GM23338 (cell line): ENCODE measurements at places on chromosomes 13 and 19.
A peak's percentile ranks its signal among the peaks of the same experiment; 100 is the strongest.

DNA sequence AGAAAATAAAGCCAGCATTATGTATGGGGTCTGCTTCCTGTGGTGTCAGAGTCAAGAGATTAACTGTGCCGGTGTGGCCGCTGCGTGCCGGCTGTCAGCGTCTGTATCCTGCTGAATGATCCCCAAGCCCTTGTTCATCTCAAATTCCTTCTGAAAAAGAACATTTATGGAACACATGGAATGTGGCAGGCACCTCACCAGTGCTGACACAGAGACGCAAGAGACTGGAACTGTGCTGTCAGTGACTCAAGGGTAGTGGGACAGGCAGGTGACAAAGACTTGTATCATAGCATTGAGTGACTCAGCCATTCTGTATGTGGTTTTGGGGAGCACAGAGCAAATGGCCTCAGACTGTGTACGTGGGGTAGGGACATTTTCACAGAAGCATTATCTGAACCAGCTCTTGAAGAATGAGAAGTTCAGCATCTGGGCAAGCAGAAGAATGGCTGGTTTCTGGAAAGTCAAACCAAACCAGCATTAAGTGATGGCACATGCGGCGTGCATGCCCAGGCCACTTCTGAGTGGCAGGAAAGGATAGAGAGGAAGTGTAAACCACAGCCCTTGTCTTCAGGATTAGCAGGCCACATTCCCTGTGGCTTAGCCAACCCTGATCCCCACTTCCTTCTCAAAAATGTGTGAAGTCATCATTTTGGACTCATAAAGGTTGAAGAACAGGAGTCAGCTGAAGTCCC, 54.0 kb upstream of the IRS2 start:
- no peak for DNase-seq

DNA sequence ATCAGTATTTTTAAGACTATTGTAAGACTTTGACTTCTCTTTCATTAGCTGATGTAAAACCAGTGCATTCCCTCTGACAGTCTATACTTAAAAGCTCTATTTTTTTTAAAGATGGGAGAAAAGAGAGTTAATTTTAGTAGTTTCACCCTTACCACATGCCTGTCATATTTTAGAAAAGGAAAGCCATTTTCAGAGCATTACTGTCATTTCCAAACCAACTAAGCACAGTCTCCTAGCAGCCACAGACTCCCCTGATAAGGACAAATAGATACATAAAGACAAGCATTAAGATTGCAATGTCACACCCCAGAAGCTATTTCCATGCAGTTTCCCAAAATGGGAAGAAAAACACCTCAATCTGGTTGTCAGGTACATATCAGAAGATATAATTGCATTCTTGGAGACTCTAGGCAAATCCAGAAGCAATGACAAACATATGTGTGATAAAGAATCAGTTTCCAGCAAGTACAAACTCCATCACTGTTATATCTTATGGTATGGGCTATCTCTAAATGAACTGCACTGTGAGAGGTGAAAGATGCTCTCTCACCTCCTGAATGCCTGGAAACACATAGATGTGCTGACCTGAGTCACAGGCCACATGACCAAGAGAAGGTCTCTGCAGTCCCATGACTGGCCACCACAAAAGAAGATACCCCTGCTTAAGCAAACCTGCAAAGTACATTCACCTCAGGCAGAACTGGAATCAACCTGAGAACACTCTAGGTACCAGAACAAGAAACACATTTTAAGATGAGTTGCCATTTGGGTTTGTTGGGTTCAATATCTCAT, 303.3 kb downstream of the POU4F1 start:
- DNase-seq = no peak

GRCh38 chr13:63085851-63086250, 1670.2 kb upstream of the PCDH20 start:
- DNase-seq = peak; percentile 3

- no peak for DNase-seq
Measured at GRCh38 chr13:50711996-50712395, 131.5 kb downstream of the DLEU7 start.

DNA sequence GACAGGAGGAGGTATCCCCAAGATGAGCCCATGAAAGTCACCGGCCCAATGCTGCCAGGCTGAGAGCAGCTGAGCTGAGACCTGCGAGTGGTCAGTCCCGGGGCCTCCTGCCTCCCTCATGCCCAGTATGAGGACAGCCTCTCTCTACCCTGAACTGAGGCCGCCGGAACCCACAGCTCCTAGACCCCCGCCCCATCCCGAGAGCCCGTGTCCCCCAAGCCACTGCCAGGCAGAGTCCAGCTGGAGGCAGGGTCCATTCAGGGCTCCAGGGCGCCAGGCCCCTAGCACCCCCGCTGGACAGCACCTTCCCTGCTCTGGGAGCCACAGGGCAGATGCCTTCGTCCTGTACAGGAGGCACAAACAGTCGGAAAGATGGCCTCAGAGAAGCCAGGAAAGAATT, 38.7 kb downstream of the MLLT1 start:
- no peak for DNase-seq

GRCh38 chr19:11257846-11258380, 4.4 kb downstream of the DOCK6 start:
- DNase-seq = no peak

GRCh38 chr13:21395953-21396352, 63.1 kb downstream of the ZDHHC20 start:
- no peak for DNase-seq

- DNase-seq = peak; percentile 59
Measured at GRCh38 chr13:24921003-24921402, 157.0 kb downstream of the RNF17 start.

DNA sequence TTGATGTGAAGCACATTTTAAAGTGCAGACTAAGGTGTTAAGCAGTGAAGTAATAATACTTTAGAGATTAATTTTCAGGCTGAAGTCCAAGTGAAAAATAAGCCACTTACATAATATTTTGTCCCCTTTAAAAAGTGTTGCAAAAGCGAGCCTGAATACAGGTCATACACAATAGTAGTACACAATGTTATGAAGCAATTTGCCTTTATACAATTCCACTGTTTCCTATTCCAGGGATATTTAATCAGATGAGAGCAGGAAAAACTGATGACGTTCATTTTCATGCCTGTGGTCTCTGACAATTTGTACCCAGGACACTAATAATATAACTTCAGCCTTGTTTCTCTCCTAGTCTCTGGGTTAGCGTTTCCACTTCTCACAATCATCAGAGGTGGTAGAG, 916.7 kb downstream of the PCDH9 start:
- DNase-seq = no peak

DNA sequence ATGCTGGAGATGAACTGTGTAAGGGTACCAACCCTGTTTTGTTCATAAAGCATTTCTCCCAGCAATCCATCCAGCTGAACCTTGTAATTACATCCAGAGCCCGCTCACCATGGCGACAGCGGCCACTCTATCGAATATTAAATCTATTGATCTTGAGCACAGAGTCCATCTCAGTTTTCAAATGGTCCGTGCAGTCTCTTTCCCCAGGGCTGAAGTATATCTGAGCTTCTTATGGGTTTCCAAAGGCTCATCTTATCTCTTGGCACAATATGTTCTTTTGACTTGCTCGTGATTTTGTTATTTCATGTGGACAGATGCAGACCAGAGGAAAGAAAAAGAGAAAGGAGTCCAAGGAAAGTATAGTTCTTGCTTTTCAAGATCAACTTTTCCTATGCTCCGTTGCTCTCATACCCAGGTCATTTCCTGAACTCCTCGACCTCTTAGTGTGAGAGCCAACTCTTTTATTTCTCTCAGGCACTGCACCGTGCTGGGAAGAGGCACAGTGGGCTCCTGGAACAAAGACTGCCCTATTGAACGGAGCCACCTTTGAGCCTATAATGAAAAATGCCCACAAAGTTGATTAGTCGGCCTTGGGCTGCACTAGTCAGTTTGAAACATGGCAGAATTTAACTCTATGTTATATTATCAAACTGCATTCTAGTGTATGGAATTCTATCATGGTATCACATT, 66.7 kb downstream of the RFC3 start:
- DNase-seq = no peak

GRCh38 chr13:26707122-26708006, 53.2 kb downstream of the GPR12 start:
- peak; percentile 91 for DNase-seq

GRCh38 chr13:80454245-80454644, 113.3 kb upstream of the SPRY2 start:
- no peak for DNase-seq

- DNase-seq = no peak
Measured at GRCh38 chr19:35990771-35991730, 3.9 kb upstream of the SDHAF1 start.

GRCh38 chr19:56134654-56134921, 6.5 kb upstream of the ZNF444 start:
- no peak for DNase-seq

- no peak for DNase-seq
Measured at GRCh38 chr13:33188093-33188882, 97.3 kb downstream of the STARD13 start.

DNA sequence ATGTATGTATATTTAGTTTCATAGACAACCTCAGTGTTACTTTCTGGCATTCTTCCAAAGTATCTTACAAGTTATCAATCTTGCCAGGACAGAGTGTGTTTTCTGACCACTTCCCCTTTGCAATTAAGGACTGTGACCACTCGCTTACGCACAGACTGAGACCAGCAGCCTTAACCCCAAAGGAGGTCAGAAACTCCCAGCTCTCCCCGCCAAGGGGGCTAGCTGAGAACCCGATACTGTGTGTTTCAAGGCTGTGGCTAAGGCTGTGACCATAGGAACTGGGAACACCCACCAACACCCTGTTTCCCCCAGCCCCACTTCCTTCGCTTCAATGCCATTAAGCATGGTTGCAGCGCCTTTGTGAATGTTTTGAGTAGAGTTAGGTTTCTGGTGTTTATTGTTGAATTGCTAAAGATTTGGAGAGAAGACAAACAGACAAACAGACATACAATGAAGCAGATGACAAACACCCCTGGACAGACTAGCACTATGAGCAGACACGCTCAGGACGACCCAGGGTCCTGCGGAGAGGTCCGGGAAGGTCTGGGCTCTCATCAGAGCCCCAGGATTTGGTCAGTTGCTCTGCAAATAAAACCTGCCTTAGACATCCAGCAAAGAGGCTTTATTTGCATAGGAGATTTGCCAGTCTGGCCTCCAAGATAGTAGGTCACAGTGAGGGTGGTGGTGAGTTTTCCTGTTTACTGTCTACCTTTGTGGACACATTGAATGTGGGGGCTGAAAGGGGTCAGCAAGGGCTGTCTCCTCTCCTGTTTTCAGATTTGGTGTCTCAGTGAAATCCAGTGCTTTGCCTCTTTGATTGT, 25.0 kb upstream of the TNFSF11 start:
- DNase-seq = no peak

DNA sequence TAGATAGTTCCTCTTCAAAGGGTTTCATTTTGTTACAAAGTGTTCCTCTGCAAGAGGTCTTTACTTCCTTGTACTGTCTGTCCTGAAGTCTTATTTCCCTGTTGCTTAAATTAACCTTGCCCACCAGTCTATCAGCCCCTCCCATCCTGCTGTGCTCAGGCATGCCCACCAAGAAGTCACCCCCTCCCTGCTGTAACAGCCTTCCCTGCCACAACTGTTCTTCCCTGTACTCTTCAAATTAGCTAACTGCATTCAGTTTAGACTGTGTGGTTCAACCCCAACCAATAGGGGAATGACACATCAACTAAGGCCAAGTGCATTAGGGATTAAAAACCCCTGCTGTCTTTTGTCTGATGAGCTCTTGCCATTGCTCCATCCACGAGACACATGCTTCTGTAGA, 34.4 kb upstream of the ZNF562 start:
- DNase-seq = no peak

DNA sequence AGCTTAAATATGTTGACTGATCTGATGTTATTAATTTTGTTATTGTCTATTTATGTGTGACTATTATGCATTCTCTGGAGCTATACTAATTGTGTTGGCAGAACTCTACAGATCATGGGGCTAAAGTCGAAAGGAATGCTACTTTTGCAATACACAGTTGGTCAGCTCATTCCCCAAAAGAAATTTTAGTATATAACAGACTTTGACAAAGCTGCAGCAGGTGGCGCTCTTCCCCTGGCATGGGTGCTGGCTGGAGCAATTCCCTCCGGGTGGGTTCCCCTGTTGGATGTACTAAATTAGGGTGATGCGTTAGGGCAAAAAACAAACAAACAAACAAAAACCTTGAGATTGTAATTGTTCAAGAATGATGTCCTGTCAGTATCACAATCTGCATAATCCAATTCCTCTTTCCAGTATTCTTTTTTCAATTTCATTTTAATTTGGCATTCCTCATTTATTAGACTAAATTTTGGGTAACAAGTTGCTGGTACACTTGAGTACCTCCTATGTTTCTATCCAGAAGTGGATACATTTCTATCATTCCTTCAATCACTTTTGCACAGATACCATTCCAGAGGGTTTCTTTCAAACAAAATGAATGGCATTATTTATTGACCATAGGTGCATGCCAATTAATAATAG, 322.8 kb upstream of the EDNRB start:
- peak; percentile 84 for DNase-seq

DNA sequence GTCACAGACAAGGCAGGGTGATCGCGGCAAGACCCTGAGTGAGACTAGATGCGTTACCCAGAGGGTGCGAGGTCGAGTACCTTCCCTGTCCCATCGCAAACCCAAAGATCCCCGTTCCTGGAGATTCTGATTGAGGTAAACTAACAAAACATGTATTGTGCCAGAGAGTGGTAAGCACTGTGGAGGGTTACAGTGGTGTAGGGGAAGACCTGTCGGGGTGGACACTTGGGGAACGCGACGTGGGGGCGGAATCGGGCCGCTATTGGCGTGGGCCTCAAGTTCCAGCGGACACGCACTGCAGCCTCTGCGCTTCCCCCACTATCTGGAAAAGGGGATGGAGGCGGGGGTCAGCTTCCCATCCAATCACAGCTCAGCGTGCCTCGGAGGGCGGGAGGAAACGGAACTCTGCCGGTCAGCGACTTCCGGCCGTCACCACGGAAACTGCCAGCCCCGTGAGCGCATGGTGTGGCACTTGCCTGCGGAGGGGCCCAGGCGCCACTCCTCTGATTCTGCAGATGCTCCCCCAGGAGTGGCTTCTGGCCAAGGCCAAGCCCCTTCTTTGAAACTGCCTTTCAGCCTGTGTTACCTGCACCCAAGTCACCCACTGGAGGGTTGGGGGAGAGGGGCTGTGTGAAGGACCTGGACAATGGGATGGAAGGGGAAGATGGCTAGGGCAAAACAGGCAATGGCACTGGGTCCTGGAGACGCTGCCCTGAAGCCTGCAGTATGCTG, 1.0 kb upstream of the UBE2M start:
- peak; percentile 96 for DNase-seq

- no peak for DNase-seq
Measured at GRCh38 chr13:85528491-85529217, 270.6 kb downstream of the SLITRK6 start.

DNA sequence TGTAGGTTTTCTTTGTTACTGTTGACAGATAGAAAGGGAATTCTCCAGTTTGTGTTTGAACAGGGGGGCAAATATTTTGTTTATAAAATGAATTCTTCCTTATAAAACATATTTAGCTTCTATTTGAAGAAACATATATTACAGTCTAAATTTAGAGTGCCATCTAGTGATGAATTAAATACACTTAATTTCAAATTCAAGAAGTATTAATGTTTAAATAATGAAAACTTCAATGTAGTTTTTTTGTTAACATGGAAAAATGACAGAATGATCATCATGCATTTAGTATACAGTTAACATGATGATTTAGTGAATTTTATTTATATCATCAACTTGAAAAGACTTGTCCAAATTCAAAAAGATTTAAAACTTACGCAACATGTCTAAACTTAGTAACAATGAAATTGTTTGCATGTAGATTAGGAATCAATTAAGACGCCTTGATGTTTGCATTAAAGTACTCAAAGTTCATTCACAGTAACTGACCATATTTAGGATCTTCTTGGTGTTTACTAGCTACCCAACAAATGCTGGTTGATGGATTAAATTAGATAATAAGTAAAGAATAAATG, 765.9 kb upstream of the SLITRK1 start:
- no peak for DNase-seq
